ENCODE measurements at places on chromosomes 16 and 17.

DNA sequence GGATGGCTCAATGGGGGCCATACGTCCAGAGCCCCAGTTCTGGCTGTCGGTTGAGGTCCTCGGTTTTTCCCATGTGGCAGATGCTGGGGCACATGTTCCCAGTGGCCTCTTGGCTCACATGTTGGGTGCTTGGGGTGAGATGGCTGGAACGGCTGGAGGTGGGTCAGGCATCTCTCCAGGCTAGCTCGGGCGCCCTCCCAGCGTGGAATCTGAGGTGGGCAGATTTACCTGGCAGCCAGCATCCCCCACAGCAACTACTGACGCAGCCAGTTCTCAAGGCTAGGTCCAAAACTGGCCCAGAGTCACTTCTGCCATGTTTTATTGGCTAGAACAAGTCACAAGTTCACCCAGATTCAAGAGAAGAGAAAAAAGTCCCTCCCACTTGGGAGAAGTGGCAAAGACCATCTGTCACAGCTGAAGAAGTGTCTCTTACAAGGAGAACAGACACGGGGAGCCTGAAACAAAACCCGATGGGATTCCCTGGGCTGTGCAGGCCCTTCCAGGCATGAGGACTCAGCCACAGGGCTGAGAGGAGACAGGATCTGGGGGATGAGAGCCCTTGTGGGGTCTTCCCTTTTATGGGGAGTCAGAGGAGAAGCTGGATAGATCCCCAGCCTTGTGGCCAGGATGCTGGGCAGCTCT lies 15.2 kb downstream of the ACE start:
- no peak for DNase-seq

- no peak for DNase-seq
Observed at GRCh38 chr16:8874388-8874787, 5.6 kb upstream of the CARHSP1 start.

DNA sequence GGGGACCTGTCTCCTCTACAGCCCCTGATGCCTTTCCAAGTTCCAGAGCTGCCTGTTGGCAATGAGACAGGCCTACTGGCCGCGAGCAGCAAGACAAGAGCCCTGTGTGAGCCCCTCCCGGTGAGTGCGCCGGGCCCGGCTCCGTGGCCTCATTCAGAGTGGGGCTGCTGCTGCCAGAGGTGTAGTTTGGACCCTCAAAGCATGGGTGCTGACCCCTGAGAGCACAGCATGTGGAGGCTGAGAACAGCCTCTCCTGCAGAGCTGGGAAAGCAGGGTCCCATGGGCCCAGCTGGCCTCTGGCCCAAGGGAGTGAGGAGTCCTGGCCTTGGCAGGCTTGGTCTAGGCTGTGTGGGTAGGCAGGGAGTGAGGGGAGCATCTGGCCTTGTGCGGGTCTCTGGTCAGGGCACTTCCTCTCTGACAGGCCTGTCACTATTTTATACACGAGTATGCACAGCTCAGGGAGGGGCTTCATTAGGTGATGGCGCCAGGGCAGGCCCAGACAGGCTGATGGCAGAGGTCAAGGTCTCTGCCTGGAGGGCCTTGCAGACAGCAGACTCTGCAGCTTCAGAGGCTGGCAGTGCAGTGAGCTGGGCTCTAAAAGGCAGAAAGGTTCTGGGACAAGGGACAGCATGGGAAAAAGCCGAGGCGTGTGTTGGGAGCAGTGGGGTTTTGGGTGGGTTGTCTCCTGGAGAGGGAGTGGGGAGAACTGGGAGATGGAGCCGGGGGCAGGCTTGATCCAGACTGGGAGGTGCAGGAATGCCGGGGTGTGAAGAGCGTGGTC lies 43.4 kb downstream of the ADCY7 start:
- DNase-seq = no peak

DNA sequence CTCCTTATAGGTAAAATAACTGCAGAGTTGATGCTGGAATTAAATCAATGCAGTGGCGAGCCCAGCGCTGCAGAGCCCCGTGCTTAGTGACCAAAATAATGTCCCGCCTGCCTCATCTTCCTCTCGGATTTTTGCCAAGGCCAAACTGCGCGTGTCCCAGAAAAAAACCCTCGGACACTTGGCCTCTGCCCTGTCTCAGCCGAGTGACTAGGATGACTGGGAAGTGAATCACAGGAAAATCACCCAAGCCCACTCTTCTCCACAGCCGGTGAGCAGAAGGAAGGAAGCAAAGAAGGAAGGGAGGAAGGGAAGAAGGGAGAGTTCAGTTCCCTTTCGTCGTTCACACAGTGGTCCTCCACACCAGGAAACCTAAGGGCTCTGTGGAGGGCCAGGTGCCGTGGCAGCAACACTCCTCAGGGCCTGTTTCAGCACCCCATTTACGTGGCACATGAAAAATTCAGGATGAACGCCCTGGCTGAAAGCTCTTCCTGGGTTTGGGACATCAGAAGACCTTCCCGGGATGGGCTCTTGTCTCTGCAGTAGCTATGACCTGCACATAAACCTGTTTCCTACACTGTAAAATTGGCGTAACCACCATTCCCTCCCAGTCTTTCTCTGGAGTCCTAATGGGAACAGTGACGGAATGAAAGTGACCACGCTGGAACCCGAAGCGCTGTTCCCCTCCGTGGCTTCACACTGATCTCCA lies 25.4 kb upstream of the HOXB13 start:
- DNase-seq = no peak

DNA sequence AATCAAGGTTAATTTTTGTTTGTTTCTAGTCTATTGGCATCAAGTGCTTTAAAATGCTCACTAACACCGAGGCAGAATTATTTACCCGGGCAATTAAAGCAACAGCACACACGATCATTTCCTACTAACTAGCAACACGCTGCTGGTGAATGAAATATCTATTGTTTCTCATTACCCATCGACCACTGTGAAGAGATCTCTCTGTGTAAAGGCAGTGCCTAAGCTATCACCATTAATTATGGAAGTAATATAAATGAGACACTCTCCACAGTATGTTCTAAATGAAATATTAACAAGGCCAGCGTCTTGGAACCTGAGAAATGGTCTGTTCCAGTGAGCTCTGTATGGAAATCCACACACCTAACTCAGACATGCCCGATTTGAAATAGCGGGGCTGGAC lies 397.6 kb downstream of the MAF start:
- DNase-seq = no peak

DNA sequence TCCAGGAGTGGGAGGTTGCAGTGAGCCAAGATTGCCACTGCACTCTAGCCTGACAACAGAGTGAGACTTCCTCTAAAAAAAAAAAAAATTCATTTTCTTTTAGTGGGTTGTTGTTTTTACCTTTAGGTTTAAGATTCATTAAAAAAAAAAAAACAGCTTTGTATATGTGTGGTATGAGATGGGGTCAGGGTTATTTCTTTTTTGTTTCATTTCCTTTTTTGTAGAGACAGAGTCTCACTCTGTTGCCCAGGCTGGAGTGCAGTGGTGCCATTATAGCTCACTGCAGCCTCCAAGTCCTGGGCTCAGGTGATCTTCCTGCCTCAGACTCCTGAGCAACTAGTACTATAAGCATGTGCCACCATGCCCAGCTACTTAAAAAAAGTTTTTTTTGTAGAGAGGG lies 47.0 kb downstream of the BCAS3 start:
- DNase-seq = no peak

DNA sequence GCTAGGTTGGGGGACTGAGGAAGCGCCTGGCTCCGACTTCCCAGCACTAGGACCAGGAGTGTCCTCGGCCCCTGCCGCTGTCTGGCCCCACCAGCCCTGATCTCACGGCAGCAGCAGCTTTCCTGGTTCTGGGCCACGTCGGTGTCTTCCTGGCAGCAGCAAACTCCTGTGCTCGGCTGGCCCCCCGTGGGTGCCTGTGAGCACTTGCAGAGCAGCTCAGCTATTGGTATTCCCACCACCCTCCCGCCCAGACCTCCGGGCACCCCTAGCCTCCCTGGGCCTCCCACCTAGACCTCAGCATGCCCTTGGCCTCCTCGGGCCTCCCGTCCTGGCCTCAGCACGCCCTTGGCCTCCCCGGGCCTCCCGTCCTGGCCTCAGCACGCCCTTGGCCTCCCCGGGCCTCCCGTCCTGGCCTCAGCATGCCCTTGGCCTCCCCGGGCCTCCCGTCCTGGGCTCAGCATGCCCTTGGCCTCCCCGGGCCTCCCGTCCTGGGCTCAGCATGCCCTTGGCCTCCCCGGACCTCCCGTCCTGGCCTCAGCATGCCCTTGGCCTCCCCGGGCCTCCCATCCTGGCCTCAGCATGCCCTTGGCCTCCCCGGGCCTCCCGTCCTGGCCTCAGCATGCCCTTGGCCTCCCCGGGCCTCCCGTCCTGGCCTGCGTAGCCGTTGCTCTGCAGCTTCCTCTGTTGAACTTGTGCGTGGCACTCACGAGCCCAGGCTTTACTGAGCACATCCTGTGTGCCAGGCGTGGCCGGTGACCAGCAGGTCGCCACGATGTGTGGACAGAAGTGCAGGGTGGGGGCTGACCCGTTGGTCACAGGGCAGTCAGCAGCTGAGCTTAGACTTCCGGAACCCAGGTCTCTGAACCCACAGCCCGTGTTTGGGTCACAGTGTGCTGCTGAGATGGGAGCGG lies 51.8 kb upstream of the ACSF3 start:
- no peak for DNase-seq

Measured in SIG-M5 (cell line).